Chondrocyte (in vitro differentiated cells): ENCODE measurements at places on chromosomes 1 and 21. TPM values are rescaled to one million over a fixed set of nuclear protein-coding genes. Genes with fewer than 3 reads are reported as not detected.

DNA sequence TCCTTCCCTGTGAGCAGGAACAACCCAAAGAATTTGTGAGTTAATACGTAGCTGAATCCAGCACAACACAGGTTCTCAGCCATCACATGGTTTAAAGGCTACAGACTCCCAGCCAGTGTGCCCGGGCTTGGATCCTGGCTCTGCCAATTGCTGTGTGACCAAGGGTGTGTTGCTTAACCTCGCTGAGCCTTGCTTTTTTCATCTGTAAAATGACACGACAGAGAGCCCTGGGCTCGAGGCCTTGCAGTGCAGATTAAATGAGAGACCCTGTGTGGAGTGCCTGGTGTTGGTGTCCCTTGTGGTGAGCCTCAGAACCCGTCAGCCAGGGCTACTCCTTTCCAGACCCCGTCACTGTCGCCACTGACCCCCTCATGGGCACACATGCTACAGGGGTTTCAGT lies 39.4 kb downstream of the CHAF1B start:
- no peaks in the 10 kb centered on the region for H3K36me3 ChIP-seq
- peaks cover 27% of the 10 kb centered on the region for H3K4me1 ChIP-seq
- peak; percentile 70 for DNase-seq
- H3K4me3 ChIP-seq, result no peak overlapping the region
- no peaks in the 10 kb centered on the region for H3K27me3 ChIP-seq
- no peak overlapping the region for H3K27ac ChIP-seq

DNA sequence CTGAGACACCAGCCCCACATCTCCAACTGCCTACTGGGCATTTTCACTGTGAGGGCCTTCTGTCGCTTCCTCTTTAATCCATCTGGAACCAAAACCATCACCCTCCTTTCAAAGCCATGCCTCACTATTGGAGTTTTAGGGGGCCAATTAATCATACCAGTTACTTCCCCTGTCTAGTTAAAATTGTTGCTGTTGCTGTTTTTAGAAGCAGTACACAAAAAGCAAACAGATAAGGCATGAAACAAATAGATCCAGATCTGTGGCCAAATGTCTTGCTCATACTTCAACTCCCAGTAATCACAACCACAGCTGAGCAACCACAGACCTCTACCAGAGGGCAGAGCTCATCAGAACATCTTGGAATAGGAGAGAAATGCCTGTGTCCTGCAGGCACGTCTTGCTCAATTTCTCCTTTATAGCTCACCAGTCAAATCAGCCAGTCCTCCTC lies 133.8 kb upstream of the C1orf105 start:
- no peaks in the 10 kb centered on the region for H3K36me3 ChIP-seq
- peak overlapping the region; percentile 77 for H3K27ac ChIP-seq
- H3K4me1 ChIP-seq, result peaks cover 38% of the 10 kb centered on the region

DNA sequence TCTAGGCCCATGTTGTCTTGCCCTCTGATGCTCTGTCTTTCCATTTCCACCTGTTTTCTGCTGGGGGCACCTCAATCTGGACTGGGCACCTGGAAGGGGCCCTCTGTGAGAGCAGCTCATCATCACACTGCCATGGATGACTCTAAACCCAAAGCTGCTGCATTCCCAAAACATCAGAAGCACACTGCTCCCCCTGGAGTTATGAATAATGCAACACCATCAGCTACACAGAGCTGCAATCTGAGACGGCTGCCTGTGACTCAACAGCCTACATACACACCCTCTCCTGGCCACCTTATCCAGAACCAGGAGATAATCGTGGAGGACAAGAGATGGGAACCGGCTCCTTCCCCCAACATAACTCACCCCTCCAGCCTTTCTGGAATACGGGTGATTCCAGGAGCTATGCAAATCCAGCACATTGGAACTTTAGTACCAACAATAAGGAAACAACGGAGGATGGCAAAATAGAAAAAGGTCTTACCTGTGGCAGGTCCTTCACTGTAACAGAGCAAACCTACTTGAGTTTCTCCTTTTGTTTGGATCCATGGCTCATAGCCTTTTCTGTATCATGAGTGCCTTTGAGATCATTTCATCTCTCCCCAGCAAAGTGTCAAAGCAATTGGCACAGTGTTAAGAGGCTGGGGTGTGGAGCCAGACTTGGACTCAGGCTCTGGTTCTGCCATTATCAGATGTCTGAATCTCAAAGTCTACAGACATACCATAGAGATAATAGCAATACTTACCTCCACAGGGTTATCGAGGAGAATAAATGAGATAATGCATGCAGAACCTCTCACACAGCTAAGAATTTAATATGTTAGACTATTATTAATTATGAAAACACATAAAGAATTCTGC lies 29.3 kb downstream of the AK2 start:
- H3K27me3 ChIP-seq, result no peaks in the 10 kb centered on the region
- peaks cover 15% of the 10 kb centered on the region for H3K36me3 ChIP-seq
- H3K4me3 ChIP-seq, result no peak overlapping the region
- peak overlapping the region; percentile 75 for H3K27ac ChIP-seq
- no peak for DNase-seq
- H3K4me1 ChIP-seq, result peaks cover 41% of the 10 kb centered on the region

DNA sequence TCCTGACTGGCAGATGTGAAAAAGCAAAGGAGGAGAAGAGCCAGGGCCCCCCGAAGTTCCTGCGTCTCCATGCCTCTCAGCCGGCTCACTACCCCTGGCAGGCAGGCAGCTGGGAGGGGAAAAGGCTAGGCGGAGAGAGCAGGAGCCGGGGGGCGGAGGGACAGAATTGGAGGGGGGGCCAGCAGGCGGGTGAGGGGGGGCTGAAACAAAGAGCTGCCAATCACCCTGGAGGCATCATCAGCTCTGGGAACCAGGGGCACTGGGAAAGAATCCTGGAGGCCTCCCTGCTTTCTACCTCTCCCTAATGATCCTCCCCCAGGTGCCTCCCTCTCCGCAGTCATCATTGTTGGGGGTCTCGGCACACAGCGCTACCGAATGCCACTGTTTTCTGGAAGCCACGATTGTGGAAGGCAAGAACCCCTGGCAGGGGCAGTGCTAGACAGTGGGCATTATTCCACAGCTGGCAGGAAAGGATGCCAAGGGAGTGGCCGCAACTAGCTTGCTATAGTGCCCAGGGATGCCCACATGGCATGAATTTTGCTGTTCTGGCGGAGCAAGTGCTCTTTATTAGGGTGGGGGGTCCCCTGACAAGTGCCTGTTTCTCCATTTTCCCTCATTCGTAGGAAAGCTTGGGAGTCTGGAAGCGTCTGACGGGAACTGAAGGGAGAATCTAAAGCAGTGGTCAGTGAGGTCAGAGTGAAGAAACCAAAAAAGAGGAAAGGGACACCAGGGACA lies at the start of gene THBS3:
TSS of gene THBS3 (minus strand) at position 92 of the 735 bp plus-strand sequence. CDS start at position 71, 21 bp downstream.
- peak; percentile 65 for DNase-seq
- H3K4me3 ChIP-seq, result peak within 1 kb of the TSS; percentile 80

DNA sequence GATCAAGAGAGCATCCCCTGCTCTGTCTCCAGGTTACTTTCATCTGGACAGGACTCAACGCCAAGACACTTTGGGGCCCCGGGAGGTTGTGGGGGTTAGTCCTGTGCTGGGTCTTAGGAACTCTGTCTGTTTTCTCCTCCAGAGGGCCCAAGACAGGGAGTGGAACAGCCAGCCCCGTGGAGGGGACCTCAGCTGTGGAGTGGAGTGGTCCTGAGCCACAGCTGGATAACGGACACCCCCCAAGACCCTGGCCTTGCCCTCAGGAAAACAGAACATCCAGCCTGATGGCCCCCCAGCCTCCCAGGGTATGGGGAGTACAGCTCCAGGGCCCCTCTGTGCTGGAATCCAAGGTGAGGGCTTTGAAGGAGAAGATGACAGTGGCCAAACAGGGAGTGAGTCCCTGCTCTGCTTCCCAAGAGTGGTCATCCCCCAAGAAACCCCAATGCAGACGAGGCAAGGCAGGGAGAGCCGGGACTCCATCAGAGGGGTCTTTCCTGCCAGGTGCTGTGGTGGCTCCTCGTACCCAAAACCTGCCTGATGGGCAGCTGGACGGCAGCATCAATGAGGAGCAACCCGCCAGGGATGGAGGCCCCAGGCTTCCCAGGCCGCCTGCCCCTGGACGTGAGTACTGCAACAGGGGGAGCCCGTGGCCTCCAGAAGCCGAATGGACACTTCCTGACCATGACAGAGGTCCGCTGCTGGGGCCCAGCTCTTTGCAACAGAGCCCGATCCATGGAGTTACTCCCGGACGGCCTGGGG lies 3.5 kb downstream of the KIAA1614 start:
- H3K27me3 ChIP-seq, result no peaks in the 10 kb centered on the region
- H3K4me3 ChIP-seq, result no peak overlapping the region
- H3K27ac ChIP-seq, result no peak overlapping the region
- peaks cover 18% of the 10 kb centered on the region for H3K4me1 ChIP-seq
- no peak for DNase-seq
- peaks cover 3% of the 10 kb centered on the region for H3K36me3 ChIP-seq

- H3K4me1 ChIP-seq, result peaks cover 27% of the 10 kb centered on the region
- H3K27me3 ChIP-seq, result no peaks in the 10 kb centered on the region
- no peak overlapping the region for H3K4me3 ChIP-seq
- no peak for DNase-seq
- no peak overlapping the region for H3K27ac ChIP-seq
- peaks cover 11% of the 10 kb centered on the region for H3K36me3 ChIP-seq
Measured at GRCh38 chr1:9265037-9265436, 27.7 kb upstream of the SPSB1 start.

DNA sequence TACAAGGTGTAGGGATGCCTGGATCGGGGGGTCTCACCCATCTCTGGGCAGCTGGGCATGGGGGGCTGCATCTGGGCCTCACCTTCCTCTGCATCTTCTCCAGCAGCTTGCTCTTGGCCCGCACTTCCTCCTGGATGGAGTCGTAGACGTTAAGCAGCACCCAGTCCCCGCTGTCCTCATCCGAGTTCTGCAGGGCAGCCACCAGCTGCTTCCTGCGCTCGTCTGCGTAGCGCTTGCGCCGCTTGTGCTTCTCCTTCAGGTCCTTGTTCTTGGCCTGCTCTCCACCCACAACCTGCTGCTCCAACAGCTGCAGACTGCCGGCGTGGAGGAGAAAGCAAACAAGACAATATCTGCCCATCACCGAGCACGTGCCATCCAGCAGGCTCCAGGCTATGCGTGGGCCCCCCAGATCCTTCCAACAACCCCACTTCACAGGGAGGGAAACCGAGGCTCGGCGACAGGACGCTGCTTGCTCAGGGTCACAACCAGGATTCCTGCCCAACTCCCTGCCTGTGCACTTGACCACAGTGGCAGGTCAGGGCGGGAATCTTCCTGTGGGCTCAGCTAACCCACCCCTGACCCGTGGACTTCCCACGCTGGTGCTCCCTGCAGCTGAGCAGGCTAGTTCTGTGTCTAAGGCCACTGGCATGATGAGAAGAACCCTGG lies 21.5 kb upstream of the DDOST start:
- H3K4me1 ChIP-seq, result no peaks in the 10 kb centered on the region
- DNase-seq, result no peak
- H3K4me3 ChIP-seq, result no peak overlapping the region
- no peaks in the 10 kb centered on the region for H3K27me3 ChIP-seq
- no peak overlapping the region for H3K27ac ChIP-seq

DNA sequence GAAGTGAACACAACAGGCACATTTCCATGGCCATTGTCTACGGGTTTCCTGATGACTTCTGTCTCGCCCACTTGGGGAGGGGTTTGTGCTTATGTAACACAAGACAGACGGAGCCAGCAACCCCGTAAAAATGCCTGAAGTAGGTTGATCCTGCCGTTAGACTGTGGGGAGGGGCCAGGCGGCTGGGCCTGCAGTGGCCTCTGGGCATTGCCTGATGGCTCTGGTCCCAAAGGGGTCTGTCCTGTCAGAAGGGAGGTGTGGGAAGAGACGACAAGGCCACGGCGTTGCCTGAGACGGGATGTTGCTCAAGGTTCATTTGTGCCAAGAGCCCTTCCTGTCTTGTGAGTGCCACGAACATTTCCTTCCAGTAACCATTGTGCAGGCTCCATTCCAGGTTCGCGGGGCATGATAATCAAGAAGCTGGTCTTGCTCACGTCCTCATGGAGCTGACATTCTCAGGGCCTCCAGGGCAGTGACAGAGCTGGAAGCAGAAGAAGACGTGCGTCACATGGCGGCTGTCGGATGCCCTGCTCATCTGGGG lies 44.7 kb downstream of the ABCG1 start:
- no peaks in the 10 kb centered on the region for H3K36me3 ChIP-seq
- H3K4me1 ChIP-seq, result peaks cover 41% of the 10 kb centered on the region
- H3K27ac ChIP-seq, result peak overlapping the region; percentile 97
- H3K27me3 ChIP-seq, result no peaks in the 10 kb centered on the region
- DNase-seq, result peak; percentile 75
- no peak overlapping the region for H3K4me3 ChIP-seq

- H3K36me3 ChIP-seq, result peaks cover 1% of the 10 kb centered on the region
- no peaks in the 10 kb centered on the region for H3K4me1 ChIP-seq
- no peak overlapping the region for H3K4me3 ChIP-seq
- no peak overlapping the region for H3K27ac ChIP-seq
- H3K27me3 ChIP-seq, result no peaks in the 10 kb centered on the region
Measured at GRCh38 chr1:161033751-161034150, 5.0 kb downstream of the TSTD1 start.

- DNase-seq, result no peak
- H3K27ac ChIP-seq, result no peak overlapping the region
- no peaks in the 10 kb centered on the region for H3K36me3 ChIP-seq
- no peak overlapping the region for H3K4me3 ChIP-seq
- H3K27me3 ChIP-seq, result no peaks in the 10 kb centered on the region
- peaks cover 10% of the 10 kb centered on the region for H3K4me1 ChIP-seq
Measured at GRCh38 chr1:240652549-240652948, 40.6 kb upstream of the GREM2 start.

DNA sequence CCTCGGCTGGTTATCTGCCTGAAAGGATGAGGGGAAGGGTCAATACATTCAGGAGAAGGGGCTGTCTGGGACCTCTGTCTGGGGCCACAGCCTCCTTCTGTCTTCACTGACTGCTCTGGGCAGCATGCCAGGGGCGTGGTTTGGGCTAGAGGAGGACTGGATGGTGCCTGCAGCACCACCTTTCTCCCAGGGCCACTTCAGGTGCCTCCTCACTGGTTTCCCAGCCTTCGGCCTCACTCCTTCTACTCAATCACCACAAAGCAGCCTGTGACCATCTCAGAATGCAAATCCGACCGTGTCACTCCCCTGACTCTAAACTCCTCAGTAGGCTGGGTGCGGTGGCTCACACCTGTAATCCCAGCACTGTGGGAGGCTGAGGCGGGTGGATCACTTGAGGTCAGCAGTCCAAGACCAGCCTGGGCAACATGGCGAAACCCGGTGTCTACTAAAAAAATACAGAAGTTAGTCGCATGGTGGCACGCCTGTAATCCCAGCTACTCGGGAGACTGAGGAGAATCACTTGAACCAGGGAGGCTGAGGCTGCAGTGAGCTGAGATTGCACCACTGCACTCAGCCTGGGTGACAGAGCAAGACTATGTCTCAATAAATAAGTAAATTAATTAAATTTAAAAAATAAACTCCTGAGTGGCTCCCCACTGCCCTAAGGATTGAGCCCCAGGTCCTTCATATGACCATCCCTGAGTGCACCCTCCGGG lies 50.1 kb upstream of the ECE1 start:
- H3K36me3 ChIP-seq, result no peaks in the 10 kb centered on the region
- H3K27ac ChIP-seq, result no peak overlapping the region
- H3K4me3 ChIP-seq, result no peak overlapping the region
- no peak for DNase-seq
- peaks cover 79% of the 10 kb centered on the region for H3K4me1 ChIP-seq

- no peaks in the 10 kb centered on the region for H3K36me3 ChIP-seq
- H3K4me3 ChIP-seq, result no peak overlapping the region
- H3K27me3 ChIP-seq, result no peaks in the 10 kb centered on the region
- no peak for DNase-seq
Measured at GRCh38 chr1:15031251-15031933, 122.2 kb upstream of the TMEM51 start.

GRCh38 chr1:3763351-3764125 lies 9.0 kb upstream of the SMIM1 start:
- H3K27me3 ChIP-seq, result peaks cover 34% of the 10 kb centered on the region
- H3K27ac ChIP-seq, result no peak overlapping the region
- no peaks in the 10 kb centered on the region for H3K36me3 ChIP-seq
- DNase-seq, result no peak

The NEK2 gene
- total RNA-seq, result 2.3 to 4.1 TPM (median 3.2 TPM) in 3 replicates

The OLIG1 gene
- total RNA-seq, result not detected in 3 replicates
